GM13977 (cell line): ENCODE measurements at places on chromosomes 12 and 14.
A peak's percentile ranks its signal among the peaks of the same experiment; 100 is the strongest.

DNA sequence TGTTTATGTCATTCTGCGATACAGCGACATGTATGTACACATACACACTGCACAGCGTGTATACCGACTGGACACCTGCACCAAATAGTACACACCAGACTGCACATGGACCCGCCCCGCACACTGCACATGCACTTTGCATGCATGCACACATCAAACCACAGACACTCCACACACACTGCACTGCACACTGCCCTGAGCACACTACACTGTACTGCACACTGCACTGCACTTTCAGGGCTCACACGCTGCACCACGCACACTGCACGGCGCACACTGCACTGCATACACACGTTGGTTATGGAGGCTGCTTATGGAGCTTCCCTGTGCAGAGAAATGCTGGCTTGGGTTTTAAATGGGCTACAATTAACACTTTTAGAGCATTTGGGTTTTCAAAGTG, 1.6 kb downstream of the PAPLN start:
- peak; percentile 28 for DNase-seq

DNA sequence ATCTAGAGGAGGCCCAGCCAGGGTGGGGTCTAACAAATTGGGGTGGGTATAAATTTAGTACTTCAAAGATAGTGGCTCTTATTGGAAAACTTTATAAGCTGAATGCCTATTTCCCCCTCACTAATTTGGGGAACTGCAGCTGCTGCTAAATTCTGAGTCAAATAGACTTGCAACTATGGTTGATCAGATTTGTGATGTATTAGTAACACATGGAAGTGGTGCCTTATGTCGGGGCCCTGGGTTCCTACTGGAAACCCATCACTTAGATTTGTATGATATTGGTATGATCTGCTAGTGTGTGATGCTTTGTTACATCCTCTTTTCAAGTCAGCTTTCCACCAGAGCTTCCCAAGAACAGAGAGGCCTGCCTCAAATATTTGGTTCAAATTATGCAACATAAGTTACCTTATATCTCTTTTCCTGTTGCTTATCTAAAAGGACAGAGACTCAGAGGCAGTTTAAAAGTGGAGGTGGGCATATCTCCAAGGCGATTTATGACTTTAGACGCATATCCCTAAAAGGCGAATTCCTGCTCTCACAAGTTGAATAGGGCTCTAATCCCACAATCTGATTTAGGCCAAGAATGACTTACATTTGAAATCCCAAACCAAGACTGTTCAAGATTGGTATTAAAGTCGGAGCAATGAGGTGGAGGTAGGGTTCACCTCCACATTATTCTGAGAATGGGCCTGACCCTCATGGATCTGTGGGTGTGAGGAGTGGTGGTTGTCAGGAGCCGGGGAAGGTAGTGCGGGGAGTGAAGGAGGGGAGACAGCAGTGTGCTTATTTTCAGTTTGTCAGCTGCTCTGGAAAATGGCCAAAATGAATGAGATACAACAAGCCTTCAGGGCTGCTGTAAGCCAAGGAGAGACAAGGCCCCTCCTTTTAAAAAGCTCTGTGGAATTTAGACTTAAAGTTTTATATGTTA, 425.8 kb downstream of the RAD51B start:
- DNase-seq, result no peak

GRCh38 chr12:115598871-115599811, 678.4 kb downstream of the MED13L start:
- no peak for DNase-seq

- DNase-seq, result no peak
Measured at GRCh38 chr14:21199611-21200560, 44.0 kb upstream of the OR5AU1 start.

- no peak for DNase-seq
Measured at GRCh38 chr12:131323879-131324278, 370.2 kb downstream of the ADGRD1 start.

- DNase-seq, result no peak
Measured at GRCh38 chr14:101363880-101364391, 197.4 kb upstream of the DIO3 start.
